ENCODE measurements at places on chromosomes 4 and X.

DNA sequence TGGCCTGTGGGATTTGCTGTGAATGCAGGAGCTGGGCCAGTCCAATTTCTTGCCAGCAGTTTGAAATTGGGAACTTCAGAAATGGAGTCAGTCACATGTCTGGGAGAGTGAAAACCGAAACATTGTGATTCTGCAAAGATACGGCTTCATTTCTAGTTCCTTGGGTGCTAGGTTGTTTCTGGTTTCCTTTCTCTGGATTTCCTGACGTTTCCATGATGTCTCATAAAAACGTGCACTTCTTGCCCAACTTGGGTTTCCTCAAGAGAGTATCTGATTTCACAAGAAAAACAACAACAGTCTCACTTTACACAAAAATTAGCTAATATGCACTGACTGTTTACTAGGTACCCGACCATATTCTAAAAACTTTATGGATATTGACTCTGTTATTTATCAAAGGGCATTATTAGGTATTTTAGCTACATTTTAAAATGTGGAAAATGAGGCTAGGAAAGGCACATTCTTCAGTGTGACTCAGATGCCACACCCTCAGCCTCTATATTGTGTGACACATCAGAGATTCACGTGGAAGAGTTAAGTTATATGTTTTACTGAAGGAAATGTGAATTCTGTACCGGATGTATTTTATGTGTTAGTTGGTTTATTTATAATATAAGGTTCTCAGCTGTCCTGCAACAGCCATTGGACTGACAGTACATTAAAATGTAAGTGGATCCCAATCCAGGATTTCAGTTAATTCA, 225.0 kb upstream of the PUDP start:
- no peak for DNase-seq

- no peak for DNase-seq
Measured at GRCh38 chr4:127113844-127114362, 518.9 kb upstream of the INTU start.

- DNase-seq, result no peak
Measured at GRCh38 chr4:39061457-39061856, 575 bp upstream of the KLHL5 start.

- no peak for DNase-seq
Measured at GRCh38 chr4:36242629-36243354, 1.5 kb downstream of the ARAP2 start.
